ENCODE measurements at places on chromosomes 7 and 10. TPM values are rescaled to one million over a fixed set of nuclear protein-coding genes. Genes with fewer than 3 reads are reported as not detected.

DNA sequence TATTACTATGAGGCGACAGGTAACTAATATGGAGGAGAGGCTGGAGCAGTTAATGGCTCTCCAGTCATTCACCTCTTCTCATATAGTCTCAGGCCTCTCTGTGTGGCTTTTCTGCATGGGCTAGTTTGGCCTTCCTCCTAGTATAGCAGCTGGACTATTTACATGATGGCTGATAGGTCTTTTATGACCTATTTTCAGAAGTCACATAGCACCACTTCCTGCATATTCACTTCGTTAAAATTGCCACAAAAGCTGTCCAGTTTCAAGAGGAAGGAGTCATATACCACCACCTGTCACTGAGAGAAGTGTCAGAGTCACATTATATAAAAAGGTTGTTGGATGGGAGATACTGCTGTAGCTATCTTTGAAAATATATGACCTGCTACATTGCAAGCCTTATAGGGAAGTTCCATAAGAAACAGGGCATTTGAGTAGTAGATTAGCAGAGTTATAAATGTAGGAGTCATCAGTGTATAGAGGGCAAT, 8.0 kb upstream of the DMTF1 start:
- no peak for DNase-seq

GRCh38 chr7:42128703-42129102, 108.3 kb downstream of the GLI3 start:
- peak; percentile 30 for DNase-seq

DNA sequence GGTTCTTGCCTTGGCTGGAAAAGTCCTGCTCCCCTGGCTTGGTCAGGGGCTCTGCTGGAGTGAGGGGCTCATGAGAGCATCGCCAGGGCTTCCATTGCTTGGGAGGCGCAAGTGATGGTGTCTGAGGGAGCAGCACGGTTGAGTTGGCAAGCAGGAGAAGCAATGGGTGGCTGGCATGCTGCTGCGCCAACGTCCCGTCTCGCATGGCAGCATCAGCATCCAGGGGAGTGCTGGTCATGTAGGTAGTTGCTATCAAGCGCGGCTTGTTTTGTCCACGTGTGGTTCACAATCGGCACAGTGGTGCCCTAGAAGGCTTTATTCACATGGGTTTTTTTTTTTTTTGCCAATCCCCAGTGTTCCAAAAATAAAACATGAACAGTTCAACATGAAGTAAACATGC, 3.8 kb downstream of the PYROXD2 start:
- DNase-seq = no peak

DNA sequence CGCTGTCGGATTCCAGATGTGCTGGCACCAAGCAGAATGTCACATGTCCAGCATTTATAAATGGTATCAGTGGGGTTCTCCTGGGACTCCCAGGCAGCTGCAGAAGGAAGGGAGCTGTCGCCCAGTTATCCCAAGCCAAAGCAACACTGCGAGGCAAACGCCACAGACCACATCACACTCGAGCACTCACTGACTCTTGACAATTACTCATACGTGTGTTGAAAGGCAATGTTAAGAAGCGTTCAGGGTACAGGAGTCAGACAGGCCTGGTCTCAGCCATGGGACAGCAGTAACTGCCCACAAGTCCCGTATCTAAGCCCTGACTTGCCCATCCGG, 113.4 kb downstream of the DIP2C start:
- no peak for DNase-seq

GRCh38 chr7:13109201-13109600, 421.8 kb downstream of the ARL4A start:
- no peak for DNase-seq

DNA sequence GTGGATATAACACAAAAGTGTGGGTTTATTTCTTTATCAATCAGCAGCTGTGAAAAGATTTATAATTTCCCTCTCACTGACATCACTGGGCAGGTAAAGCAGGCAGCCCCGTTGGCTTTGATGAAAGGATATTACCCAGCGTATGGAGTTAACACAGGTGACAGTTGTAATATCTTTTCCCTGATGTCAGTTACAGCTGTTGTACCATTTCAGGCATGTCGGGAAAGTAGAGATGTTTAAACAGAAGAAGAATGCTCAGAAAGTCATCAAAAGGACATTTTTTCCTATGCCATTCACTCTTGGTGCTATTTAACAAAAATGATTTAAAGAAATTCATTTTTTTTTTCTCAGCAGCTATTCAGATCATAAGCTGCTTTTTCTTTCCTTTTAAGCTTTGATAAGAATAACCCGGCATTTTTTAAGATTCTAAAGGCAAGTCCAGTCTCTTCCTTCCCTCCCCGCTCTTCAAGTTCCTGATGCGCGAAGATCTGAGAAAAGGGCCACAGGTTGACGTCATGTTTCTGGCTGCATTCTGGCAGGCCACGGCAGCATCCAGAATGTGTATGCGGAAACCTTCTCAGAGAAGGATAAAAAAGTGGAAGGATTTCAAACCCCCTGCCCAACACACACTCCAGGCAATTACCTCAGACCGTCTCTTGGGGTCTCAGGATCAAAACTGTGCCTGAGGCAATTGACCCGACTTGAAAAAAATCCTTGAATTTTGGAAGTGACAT, 32.5 kb upstream of the ADAM12 start:
- DNase-seq = peak; percentile 64

- peak; percentile 16 for DNase-seq
Observed at GRCh38 chr10:102744374-102745051, 765 bp downstream of the WBP1L start.

- no peak for DNase-seq
Observed at GRCh38 chr7:69377191-69377590, 221.1 kb upstream of the AUTS2 start.

DNA sequence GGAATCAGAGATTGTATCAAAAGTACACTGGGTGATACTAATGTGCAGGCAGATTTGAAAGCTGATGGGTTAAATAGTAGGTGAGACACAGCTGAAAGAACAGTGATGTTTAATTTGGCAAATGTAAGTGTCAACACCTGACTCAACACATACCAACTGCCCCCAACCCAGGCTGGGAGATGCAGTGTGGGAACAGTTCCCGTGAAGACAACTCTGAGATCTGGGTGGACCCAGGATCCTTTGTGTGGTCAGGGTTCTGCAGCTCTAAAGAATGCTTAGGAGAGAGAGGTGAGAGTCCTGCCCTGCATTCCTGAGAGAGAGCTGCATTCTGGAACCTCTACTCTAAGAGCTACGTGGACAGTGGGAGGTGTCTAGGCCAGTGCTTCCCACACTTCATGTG, 479.7 kb downstream of the RPS24 start:
- DNase-seq = peak; percentile 24

DNA sequence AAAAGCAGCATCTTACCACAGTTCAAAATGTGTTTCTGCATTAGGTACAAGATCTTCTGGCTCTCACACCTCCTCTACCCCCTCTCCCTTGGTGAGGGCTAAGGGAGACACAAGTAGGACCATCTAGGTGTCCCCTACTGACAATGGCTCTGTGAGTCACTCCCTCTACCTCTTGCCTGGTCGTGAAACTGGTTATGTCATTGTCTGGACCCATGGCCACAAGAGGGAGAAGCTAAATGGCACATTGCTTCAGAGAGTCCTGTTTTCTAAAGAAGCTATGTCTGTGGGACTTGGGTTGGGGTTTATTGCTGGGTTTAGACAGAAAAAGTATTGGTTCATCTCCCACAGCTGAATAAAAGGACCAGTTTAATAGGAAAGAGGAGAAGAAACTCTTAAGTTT, 4.0 kb upstream of the PLXNA4 start:
- DNase-seq = peak; percentile 52

- no peak for DNase-seq
Observed at GRCh38 chr7:2967705-2968104, 76.0 kb downstream of the CARD11 start.

DNA sequence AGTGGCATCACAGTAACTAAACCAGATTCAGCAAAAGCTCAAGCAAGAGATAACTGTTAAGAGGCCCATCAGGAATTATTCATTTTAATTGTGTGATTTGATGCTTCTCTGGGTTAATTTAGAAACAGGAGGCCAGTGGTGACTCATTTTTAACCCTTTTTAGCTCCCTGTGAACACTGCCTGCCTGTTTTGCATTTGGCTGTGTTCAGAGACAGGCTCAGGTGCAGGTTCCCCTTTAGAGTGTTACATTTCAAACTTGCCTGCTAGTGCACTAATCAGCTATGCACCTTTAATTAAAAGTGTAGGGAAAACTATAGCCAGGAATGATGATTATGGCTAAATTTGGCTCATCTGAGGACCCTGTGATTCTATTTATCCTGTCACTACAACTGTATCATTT, 6.5 kb downstream of the STAMBPL1 start:
- DNase-seq = no peak

DNA sequence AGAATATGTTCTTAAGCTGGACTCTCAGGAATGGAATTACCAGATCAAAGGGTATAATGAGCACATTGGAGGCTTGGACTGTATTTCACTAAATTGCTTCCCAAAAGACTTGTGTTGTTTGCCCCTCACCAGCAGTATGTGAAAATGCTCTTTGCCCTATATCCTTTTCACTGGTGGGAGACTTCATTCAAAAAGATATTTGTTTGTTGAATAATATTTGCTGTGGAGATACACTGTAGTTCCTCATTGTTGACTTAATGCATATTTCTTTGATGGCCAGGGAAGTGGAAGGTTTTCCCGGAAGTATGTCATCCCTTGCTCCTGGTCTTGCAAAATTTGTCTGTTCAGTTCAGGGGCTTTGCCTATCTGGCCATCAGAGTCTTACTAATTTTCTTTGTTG, 19.4 kb downstream of the GSTO2 start:
- no peak for DNase-seq

DNA sequence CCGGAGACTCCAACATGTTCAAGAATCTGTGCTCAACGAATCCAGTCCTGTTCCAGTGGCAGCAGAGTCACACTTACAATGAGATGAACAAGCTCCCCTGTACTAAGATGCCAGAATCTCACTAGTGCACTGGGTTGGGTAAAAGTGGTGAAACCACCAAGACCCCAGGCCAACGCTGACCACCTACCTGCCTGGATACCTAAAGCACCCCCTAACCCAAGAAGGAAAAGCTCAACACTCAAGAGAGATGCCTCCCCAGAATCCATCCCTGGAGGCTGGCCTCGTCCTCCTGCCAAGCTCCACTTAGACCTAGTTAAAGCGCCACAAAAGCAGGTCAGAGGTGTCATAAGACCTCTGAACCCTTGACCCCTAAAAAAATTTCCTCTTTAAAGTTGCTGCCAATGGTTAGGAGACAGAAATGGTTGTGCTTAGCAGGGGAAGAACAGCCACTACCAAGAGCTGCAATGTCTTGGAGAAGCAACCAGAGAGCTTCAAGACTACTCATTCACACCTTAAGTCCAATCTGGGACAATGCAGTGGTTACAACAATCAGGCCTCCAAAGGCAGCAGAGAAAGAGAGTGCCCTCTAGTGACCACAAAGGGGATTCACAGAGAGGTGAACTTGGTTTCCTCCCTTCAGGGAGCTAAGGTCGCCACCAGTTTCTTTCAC, 94.6 kb upstream of the MACROH2A2 start:
- DNase-seq = peak; percentile 34

GRCh38 chr7:8086239-8086638, 117.6 kb downstream of the GLCCI1 start:
- DNase-seq = no peak

GRCh38 chr7:121097577-121097976, 109.1 kb downstream of the CPED1 start:
- no peak for DNase-seq

GRCh38 chr10:69438536-69439349, 12.5 kb upstream of the TSPAN15 start:
- DNase-seq = peak; percentile 62

DNA sequence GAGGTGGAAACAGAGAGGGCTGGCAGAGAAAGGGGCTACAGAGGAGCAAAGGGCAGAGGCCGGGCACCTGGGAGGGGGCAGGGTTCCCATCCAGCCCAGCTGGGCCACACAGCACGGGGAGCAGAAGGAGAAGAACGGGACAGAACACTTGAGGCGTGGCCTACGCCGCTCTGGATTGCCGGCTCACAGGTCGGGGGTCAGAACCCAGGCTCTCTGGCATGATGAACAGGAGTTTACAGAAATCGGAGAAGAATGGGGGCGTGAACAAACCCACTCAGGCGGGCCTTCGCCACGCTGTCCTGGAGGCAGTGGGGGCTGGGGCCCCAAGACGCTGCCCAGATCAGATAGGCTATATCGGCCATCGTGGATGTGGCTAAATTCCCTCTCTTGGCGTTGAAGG, 362.2 kb upstream of the SHH start:
- DNase-seq = no peak

DNA sequence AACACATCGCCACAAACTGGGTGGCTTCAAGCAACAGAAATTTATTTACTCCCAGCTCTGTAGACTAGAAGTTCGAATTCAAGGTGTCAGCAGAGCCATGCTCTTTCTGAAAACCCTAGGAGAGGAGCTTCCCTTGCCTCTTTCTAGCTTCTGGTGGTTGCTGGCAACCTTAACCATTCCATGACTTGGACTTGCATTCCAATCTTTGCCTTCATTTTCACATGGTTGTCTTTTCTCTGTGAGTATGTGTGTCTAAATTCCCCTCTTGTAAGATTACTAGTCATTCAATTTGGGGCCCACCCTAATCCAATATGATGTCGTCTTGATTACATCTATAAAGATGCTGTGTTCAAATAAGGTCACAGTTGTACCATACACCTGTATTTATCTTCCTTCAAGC, 65.9 kb upstream of the PRKG1 start:
- no peak for DNase-seq

DNA sequence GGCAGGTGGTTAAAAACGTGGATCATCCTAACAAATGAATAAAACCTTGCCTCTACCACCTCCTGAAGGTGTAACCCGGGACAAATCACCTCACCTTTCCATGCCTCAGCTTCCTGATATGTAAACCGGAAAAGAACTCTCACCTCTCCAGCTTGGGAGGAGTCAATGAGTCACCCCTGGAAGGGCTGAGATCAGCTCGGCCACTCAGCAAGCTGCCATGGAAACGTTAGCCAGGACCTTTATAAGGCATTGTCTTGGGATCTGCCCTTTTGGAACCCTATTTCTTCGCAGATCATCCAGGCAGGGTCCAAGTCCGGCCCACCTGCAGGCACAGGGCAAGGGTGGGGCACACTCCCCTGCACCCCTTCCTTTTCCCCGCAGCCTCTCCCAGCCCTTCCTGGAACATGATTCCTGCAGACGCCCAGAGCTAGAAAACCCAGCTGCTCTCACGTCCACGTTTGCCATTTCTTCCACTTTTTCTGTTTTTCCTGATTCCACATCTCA, 81.6 kb upstream of the PFKP start:
- peak; percentile 80 for DNase-seq

- no peak for DNase-seq
Observed at GRCh38 chr10:124728830-124729661, 15.1 kb downstream of the FAM53B start.

GRCh38 chr7:155058896-155059295, 11.2 kb upstream of the HTR5A start:
- DNase-seq = no peak

GRCh38 chr10:84427903-84428650, 99.7 kb downstream of the CCSER2 start:
- DNase-seq = no peak

- no peak for DNase-seq
Observed at GRCh38 chr7:66860767-66861166, 60.3 kb upstream of the TMEM248 start.

Gene LRRC72
- not detected for total RNA-seq

Gene TSPAN12
- total RNA-seq = 15.9 TPM

Gene LFNG
- total RNA-seq = 24.2 TPM

Gene KCP
- total RNA-seq = 0.06 TPM

Gene FGL2
- not detected for total RNA-seq

Gene SPACDR
- 1.6 TPM for total RNA-seq
